ENCODE measurements at places on chromosomes 5 and 9.
A peak's percentile ranks its signal among the peaks of the same experiment; 100 is the strongest.

DNA sequence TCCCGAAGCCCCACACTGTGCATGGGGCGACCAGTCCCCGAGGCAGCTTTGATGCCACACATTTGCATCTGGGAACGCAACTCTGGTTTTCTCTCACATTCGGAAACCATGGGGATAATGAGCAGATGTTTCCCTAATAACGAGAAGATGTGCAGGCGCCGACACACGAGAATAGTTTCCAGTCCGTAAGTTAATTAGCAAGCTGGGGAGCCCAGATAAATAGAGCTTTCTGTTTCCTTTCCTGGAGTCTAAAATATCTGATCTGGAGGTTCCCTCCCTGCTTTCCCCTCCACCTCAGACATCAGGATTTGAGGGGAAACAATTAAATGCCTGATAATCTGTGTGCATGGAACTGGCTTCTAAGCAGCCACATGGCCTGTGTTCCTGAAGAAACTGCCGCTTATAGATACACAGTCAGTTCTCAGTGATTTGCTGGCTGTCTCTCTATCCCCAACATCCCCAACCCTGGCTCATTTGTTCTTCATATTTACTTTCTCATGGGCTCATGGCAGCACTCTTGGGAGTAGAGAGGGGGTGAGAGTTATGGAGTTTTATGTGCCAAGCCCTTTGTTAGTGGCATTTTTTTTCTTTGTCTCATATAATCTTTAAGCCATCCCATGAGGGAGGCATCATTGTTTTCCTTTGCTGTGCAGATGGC is 62.8 kb downstream of the PDZD2 start:
- DNase-seq = no peak

DNA sequence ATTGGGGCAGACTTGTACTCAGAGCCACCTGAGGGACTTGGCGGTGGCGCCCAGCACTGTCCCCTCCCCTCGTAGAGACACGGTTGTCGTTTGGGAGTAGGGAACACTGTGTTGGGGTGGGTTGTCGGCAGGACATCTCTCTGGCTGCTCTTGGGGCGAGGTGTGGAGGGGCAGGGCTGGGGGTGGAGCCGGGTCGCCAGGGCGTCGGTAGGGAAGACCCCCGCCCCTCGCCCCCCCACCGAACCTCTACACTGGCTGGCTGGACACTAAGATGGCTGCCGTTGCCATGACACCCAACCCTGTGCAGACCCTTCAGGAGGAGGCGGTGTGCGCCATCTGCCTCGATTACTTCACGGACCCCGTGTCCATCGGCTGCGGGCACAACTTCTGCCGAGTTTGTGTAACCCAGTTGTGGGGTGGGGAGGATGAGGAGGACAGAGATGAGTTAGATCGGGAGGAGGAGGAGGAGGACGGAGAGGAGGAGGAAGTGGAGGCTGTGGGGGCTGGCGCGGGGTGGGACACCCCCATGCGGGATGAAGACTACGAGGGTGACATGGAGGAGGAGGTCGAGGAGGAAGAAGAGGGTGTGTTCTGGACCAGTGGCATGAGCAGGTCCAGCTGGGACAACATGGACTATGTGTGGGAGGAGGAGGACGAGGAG is 778 bp downstream of the TRIM41 start:
- peak; percentile 59 for DNase-seq

GRCh38 chr5:50576686-50577256 is 89.7 kb upstream of the PARP8 start:
- no peak for DNase-seq

GRCh38 chr5:36305571-36306326 is 4.0 kb upstream of the RANBP3L start:
- peak; percentile 27 for DNase-seq

- DNase-seq = no peak
Measured at GRCh38 chr5:57193757-57194413, 20.0 kb downstream of the GPBP1 start.

DNA sequence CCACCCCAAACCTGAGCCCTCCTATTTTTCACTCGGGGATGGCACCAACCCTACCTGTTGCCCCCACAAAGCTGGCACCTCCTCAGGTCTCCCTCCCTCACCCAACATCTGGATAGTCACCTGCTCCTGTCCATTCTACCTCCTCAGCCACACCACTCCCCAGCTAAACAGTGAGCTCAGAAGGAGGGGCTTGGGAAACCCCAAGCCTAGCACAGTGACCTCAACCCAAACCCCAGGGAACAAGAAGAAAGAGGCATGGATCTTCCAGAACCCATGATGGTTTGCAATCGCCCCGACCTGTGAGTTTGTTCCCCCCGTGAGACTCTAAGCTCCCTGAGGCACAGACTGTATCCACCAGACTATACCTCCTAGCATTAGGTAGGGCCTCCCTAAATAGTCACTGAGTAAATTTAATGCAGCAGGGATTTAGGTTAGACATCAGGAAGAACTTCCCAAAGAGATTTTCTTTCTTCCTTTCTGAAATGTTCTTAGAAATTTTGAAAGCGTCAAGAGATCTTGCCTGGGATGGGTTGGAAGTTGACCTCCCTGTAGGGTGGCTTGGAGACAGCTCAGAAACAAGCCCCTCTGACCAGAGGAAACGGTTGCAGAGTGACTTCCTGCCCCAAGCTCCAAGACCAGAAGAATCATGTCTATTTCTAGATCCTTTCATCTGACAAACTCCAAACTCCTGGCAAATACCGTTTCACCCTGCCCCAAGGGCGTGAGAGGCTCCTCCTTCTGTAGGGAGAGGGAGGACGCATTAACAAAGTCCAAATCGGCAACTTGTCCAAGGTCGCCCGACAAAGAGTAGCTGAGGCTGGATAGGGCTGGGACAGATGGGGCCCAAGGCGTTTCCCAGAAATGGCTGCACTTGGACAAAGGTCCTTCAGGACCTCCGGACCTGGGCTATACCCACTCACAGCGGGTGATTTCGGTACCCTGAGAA is 4.1 kb downstream of the FIBCD1 start:
- DNase-seq = no peak

- DNase-seq = no peak
Measured at GRCh38 chr5:119346394-119346793, 9.4 kb upstream of the TNFAIP8 start.

DNA sequence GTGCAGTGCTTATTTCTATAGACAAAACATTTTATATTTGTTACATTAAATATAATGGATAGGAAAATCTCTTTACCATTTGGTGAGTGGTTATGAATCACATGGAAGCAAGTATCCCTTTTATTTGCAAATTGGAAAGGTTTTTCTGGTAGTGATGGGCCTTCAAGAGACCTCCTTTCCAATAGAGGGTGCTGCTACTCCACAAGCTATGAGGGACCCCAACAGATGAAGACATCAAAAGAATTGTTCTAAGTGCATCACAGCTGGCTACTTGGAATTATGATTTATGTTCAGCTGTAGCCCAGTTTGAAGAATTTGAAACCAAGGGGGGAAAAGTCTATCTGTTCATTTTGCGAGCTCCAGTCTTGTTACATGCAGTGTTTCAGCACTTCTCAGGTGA is 493.7 kb upstream of the SGCD start:
- no peak for DNase-seq

DNA sequence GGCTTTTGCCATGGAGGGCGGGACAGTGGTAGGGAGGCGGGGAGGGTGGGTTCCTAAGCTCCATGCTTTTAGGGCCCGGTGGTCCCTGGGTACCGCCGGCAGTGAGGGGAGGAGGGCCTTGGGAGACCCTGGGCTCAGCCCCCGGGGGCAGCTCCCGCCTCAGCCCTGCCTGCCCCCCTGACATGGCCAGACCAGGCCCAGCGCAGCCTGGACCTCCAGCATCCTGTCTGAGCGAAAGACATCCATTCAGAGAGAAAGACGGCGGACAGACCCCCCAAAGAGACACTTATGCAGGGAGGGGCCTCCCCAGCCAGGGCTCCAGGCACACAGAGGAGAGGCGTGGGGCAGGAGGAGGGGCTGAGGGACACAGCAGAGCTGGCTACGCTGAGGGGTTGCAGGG is 45.3 kb downstream of the KCNT1 start:
- DNase-seq = no peak

DNA sequence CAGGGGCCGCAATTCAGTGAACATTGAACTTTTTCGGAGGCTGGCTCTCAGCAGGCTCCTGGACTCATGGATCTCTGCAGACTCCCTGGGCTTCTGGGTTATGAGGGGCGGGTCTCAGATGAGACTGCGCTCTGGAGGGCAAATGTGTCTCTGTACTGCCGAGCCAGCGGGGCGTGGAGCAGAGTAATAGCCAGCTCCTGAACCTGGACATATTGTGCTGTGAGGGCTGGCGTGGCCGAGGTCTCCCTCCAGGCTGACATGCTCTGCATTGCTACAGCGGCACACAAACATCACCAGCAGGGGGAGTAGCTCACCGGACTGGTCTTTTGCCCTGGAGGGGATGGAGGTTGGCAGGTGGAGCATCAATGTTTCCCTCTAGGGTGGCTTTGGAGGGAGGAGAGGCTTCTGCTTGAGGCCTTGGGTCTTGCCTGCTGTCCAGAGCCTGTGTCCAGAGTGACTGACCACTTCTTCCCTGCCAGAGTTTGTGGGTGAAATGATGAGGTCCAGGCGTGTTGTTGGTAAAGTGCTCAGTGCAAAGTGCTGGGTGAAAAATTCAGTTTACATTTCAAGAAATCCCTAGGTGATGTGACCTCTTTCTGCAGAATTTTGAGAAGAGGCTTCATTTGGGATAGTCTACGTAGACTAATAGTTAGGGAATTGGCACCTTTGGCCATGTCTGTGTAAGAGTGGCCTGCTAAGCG is 10.9 kb upstream of the GADD45G start:
- peak; percentile 70 for DNase-seq

DNA sequence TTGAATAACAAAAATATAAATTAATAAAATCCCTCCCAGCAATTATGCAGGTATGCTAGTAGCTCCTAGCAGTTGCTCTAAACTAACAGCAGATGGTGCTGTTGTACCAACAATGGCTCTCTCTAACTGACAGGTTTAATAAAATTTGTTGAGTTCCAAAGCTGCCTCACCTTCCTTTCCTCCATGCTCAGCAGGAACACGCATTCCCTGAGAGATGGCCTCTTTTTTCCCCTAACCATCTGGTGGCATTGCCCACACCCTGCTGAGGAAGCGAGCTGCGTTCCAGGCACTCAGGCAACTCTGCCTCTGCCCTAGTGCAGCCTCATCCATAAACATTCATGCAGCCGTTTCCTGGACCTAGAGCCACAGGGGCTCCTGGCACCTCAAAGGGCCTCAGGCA is 106.2 kb downstream of the KLHL3 start:
- DNase-seq = peak; percentile 81

GRCh38 chr9:91066856-91067255 is 265.2 kb downstream of the SYK start:
- no peak for DNase-seq

- no peak for DNase-seq
Measured at GRCh38 chr5:103785569-103785968, 223.0 kb upstream of the NUDT12 start.

- DNase-seq = no peak
Measured at GRCh38 chr9:108786901-108787689, 68.7 kb downstream of the ACTL7B start.

GRCh38 chr5:41406936-41407335 is 103.5 kb downstream of the PLCXD3 start:
- no peak for DNase-seq

- DNase-seq = no peak
Measured at GRCh38 chr9:88421348-88421747, 33.1 kb downstream of the SPIN1 start.

DNA sequence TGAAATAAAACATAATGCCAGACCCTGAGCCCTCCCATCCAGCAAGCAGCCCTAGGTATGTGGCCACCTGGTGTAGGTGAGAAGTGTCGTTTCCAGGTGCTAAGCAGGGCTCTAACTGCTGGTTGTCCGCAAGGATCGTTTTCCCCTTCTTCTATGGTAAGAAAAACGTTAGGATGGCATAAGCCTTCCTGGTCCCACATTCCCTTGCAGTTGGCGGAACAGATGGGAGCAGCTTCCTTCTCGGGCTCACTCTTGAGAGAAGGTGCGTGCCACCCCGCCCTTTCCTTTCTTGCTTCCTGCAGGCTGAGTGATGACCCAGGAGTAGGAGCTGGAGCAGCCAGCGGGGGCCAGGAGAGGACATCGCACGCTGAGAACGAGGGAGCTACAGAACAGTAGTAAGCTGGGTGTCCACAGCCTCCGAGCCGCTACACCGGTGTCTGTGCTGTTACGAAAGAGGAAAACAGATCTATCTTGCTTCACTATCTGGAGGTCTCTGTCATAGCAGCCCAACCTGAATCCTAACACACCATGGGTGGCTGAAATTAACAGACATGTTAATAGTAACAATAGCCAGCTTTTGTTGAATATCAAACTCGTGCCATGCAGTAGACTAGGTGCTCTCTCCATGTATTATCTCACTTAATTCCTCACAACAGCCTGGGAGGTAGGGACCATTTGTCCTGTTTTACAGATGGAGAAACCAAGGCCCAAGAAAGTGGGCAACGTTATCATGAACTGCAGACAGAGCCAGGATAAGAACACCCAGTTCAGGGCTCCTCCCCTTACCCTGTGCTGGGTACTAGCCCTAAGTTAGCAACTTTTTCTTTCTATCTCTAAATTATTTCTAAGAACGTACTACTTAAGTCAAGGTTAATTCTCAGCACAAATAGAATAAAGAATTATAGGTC is 139.8 kb downstream of the COL23A1 start:
- DNase-seq = no peak

GRCh38 chr5:172403189-172403796 is 51.0 kb downstream of the SH3PXD2B start:
- no peak for DNase-seq

DNA sequence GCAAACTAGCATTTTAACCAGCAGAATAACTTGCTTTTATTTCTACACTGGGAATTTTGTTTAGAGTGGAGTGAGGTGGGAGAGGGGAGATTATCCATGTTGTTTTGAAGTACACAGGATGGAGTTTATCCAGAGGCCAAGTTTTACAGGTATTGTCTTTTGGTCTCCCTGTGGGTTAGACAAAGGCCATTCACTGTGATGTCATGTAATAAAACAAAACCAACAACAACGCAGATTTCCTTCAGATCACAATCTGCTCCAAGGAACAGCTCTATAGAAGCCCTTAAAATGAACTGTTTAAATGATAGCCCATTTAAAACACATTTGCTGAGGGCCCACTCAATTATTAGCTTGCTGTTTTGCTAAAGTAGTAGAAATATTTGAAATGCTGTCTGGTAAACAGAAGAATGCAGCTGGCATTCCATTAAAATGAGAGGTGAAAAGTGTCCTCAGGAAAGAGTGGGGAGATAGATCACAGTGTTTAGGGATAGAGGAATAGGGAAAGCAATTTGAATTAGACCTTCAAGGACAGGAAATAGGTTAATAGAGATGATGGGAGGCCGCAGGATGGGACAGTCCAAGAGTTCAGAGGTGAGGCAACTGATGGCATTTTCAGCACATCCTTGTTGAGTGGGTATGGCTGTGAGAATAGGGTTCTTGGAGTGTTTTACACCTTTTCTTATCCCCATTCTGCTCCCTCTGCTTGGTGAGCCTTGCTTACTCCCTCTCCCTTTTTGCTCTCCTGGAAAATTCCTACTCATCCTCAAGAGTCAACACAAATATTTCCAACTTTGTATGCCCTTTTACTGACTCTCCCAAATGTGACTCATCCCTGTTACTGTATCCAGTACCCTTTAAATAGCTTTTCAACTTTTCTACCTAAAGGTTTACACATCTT is 140.1 kb upstream of the NR3C1 start:
- DNase-seq = no peak

All from GM20000 (cell line).